ENCODE measurements at places on chromosomes 6 and 20.

DNA sequence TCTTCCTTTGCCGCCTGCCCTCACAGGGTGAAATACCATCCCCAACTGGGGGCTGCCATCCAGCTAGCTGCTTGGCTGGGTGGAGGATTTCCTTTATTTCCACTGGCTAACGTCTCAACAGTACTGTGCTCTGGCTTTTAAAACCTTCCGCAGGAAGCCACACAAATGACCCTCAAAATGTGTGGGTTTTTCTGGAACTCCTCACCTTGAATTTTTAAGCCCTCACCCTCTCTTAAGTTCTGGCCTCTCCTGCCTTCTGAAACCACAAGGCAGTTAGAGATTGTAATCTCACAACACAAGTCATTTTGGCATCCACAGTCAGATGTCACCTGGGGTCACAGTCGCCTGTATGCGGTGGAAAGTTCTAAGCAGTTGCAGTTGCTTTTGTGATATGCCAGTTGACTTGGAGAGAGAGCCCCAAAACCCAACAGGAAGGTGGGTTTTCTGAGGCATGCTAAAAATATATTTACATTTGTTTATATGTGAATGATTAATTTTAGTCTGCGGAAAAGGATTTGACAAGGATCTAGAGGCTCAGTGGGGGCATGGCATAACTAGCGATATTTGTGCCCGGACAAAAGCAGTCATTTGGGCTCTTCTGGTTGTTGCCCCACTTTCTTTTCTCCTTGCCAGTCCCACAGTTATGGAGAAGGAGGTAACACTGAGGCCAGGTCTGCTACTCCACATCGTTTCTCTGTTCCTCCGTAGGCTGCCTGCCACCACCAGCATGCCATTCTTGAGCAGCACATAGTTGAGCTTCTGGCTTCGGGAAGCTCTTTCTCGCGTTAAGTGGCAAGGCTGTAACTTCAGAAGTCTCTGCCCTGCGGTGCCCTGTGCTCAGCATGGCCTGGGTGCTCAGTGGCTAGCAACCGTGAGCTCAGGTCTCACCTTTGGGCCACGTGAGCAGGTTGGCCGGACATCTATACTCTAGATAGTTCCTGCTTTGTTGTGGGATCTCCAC lies 335.3 kb downstream of the CD83 start:
- no peak for DNase-seq

DNA sequence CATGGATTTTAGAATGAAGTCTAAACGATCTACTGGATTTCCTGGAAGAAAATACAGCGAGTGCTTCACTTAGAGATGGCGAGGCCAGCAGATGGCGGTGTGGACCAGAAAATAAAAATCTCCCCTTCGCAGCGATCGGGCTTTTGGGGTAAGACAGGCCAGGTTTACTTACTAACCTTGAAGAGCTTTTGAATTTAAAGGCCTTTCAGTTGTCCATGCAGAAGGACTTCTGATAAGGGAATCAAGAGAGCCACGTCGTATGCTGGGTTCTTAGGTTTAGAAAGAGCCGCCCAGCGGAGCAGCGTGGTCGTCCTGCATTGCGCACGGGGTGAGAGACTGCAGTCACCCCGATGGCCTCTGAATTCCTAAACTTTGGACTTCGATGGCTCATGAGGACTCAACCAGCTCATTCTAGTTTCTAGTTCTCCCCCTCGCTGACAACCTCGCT lies 125.2 kb upstream of the RALGAPA2 start:
- no peak for DNase-seq

DNA sequence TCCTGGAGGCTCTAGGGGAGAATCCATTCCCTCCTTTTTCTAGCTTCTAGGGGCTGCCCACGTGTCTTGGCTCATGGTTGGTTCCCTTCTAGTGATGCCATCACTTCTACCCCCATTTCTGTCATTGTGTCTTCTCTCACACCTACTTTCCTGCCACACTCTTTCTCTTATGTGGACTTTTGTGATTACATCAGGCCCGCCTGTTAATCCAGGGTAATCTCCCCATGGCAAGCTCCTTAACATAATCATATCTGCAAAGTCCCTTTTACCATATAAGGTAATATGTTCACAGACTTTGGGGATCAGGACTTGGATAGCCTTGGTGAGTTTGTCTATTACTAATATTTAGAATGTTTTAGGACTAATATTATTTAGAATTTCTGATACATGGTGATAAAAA lies 111.9 kb downstream of the DNAH8 start:
- DNase-seq = no peak

- DNase-seq = no peak
Measured at GRCh38 chr6:42409581-42409980, 42.1 kb downstream of the TRERF1 start.

- no peak for DNase-seq
Measured at GRCh38 chr20:51423810-51424209, 118.7 kb downstream of the NFATC2 start.

DNA sequence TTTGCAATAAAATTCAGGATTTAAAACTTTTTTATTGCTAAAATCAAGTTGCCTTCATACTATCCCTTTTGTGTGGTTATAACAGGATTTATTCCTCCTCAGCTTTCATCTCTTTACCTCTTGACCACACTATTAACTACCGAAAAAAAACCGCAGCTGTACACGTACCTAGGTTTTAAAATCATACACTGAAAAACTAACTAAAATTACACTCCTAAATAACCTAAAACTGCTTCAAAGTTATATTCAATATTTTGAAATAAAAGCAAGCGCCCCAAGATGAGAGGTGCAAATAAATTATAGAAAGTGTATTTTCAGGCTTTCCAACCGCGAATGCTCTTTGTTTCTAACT lies 1.4 kb downstream of the MPC1 start:
- DNase-seq = no peak

GRCh38 chr20:37205130-37205529 lies 25.8 kb upstream of the MROH8 start:
- no peak for DNase-seq

DNA sequence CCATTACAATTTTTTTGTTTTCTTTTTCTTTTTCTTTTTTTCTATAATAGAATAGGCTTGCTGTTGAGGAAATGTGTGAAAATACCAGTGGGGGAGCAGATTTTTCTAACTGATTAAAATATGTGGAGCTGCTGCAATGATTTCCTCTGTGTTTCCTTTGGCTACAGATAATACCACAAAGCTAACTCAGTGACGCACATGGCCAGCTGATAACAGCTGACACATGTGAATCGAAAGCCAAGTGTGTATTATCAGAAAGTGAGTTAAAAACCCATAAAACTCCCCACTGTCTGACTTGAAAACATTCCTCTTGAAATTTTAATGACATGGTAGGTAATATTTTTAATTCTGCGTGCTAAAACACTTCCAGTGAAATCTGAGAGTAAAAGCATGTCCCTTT lies 70.8 kb upstream of the AHI1 start:
- DNase-seq = no peak

DNA sequence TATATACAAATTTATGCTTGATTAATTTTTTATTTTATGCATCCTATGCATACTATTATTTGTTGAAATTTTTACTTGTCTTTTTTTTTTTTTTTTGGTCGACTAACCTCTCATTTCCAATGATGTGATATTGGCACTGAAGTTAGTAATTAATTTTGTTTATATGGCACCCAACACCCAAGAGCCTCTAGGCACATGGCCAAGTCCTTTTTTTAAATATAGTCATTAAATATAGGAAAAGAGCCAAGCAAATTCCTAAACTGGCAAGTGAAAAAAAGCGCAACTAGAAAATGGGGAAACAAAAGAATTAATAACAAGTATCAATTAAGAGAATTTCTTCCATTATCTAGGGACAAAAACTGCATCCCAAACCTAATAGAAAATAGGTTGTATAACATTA lies 85.5 kb upstream of the HS3ST5 start:
- DNase-seq = no peak

- DNase-seq = no peak
Measured at GRCh38 chr6:35365594-35366203, 23.3 kb downstream of the PPARD start.

DNA sequence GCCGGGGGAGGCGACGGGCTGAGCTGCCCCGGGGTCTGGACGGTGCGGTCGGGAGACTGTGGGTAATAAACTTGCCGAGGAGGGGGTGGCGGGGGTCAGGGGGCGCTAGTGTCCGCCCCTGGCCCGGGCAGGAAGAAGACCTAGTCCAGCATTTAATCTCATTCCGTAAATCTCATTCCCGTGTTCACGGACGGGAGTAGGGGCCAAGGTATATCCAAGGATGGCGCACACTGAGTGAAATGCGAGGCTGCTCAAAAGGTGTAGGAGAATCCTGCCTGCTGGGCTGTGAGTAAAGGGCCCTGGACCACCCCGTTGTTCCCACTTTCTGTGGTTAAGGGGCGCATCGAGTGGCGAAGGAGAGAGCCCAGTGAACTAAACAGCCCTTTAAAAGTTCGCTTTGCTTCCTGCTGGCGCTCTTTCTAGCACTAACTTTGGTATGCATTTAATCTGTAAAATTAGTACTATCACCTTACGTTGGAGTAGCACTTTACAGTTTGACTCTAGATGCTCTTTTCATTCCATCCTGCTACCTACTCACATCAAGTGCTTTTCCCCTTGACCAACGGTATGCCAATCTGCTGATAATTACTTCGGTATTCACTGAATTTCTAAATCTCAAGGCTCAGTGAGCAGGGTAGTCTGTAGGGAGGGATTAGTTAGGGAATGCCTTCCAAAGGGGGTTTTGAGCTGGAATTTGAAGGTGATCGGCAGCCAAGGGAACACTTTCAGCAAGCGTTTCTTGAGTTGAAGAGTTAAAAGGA lies 730 bp downstream of the PARD6B start:
- DNase-seq = no peak

GRCh38 chr20:53608456-53609452 lies 15.1 kb upstream of the ZNF217 start:
- DNase-seq = no peak

DNA sequence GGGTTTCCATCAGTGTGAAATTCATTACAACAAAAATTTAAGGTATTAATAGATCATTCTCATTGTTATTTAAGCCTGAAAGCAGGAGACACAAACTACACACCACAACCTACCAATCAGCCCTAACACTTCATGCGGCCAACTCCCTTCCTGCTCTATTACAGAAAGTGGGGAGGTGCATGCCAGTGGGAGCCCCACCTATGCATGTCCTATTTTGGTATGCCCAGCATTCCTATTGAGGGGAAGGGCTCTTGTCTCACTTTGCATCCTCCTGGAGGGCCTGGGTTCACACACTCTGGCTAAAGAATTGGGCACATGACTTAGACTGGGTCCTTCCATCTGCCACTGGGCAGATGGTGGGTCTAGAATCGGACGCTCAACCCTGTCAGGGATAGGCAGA lies 450.0 kb downstream of the PTPRT start:
- DNase-seq = no peak

- no peak for DNase-seq
Measured at GRCh38 chr20:39259010-39259803, 297.1 kb downstream of the DHX35 start.

DNA sequence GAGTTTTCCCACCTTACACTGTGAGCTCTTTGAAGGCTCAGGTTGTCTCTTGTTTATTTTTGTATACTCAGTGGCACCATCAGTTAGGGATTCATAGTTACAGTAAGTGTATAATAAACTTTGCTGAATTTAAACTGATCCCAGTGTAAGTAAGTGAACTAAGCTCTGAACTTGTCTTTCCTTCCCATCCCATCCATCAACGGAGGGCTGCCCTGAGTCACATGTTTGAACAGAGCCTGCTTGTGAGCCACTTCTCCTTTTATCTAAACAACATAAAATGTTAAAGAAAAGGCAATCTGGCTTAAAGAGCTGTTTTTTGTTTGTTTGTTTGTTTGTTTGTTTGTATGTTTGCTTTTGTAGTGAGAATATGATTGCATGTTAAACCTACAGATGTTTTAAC lies 185.7 kb upstream of the MARCKS start:
- no peak for DNase-seq

DNA sequence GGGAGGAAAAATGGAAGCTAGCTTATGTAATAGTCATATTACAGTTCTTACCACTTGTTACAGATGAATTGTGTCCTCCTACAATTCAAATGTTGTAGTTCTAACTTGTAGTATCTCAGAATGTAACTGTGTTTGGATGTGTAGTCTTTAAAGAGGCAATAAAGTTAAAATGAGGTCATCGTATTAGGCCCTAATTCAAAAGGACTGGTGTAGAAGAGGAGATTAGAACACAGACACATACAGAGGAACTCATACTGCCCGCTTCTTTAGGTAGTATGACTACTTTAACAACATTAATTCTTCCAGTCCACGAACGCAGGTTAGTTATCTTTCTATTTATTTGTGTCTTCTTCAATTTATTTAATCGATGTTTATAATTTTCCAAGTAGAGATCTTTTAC lies 46.5 kb upstream of the TPD52L1 start:
- DNase-seq = no peak

GRCh38 chr6:106475284-106475683 lies 114.8 kb downstream of the CRYBG1 start:
- no peak for DNase-seq

DNA sequence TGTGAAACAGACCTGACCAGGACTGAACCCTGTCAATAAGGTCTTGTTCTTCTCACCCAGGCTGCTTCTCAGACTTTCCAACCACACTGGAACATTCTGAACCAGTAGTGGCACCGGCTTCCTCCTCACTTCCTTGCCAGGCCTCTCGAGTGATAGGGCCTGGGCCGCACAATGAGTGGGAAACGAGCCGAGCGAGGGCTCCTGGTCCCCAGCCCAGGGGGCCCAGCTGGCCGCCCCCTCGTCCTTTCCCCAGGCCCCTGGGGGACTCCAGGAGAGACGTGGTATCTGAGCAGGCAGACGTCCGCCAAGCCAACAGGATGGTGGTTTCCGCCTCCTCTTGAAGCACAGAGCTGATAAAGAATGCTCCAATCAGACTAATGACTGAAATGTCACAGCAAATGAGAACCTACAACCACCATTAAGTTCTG lies 117.9 kb downstream of the GMDS start:
- DNase-seq = no peak

- DNase-seq = no peak
Measured at GRCh38 chr20:13142143-13142542, 78.9 kb upstream of the ISM1 start.

DNA sequence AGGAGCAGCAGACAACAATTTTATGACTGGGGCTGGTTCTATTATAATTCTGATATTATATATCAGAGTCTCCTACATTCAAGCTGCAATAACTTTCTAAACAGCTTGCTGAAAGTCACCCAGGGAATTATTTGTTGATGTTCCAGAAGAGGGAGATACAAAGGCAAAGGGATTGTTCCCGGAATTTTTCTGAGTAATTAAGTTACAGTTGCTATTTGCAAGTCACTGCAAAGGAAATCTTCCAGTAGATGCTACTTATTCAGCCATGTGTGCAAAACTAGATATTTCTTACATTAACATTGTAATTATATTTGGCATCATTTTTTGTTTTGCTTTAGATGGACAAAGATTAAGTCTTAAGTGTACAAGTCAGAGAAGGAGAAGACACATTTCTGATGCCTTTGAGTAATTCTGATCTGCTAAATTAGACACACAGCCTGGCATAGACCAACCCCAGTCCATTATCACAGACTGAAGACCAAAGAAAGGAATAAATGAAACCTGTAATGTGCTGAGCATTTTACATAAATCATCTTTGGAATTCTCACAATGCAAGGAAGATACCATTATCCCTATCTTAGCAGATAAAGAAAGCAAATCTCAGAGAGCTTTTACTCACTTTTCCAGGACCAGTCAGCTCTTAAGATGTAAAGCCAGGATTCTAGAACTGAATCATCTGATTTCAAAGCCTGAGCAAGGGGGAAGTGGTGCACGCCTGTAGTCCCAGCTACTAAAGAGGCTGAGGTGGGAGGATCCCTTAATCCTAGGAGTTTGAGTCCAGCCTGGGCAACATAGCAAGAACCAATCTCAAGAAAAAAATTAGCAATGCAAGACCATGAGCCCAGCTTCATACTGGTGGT lies 62.6 kb upstream of the AKAP12 start:
- DNase-seq = no peak

- DNase-seq = no peak
Measured at GRCh38 chr6:37580176-37580955, 80.7 kb upstream of the CCDC167 start.
